ENCODE measurements at places on chromosomes 12 and 14.
A peak's percentile ranks its signal among the peaks of the same experiment; 100 is the strongest.

DNA sequence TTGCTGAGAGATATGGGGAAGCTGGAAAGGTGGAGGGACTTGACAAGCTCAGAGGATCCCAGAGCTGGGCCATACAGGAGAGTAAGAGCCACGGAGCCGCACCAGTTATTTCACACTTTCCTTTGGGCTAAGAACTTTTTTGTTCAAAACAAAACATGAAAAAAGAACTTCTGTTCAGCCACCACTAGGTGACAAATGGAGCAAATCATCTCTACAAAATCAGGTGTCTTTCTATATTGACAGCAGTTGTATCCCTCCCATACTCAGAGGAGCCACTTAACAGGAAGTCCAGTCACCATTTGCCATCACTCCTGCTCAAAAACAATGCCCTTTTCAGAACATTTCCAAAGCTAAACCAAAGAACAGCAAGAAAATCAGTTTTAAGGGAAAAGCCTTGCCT is 70.3 kb upstream of the DBX2 start:
- DNase-seq, result no peak

DNA sequence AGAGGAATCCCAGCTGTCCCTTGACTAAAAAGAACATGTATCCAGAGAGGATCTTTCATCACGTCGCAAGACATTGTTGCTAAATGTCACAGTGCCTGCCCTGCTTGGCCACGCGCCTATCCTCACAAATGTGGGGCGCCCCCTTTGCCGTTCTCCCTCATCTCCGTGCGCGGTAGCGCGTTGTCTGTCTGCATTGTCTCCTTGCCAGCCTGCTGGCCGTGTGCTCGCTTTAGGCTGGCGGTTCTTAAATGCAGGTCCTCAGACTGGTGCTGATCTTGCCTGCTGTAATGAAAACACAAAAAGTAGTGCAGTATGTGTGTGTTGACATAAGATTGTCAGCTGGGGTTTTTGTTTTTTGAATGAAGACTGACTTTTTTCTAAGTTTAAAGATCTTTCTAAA is 198.2 kb upstream of the RGS6 start:
- no peak for DNase-seq

- no peak for DNase-seq
Measured at GRCh38 chr12:53232646-53233461, 845 bp upstream of the RARG start.

DNA sequence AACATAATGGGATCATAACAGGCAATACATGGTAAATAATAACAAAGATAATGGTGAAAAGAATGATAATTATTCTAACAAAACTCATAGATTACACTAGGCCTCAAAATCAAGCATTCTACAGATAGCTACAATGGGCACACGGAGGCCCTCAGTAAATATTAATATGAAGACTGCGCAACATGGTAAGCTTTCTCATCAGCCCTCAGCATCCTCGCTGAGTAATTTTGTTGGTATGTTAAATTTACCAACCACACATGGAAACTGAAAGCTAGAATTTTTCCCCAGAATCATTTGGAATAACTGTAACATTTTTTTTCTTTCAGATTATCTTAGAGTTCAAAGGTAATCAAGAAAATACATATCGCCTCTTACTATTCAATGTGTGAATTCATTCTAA is 74.2 kb upstream of the PYGL start:
- no peak for DNase-seq

DNA sequence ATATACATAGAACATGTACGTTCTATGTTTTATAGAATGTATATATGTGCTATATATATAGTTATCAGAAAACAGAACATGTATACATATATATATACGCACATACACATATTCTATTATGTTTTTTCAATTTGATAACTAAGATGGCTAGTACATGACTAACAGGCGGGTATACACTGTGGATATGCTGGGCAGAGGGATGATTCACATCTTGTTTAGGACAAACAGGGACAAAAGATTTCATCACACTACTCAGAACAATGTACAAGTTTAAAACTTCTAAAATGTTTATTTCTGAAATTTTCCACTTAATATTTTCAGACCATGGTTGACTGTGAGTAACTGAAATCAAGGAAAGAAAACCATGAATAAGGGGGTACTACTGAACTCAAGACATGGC is 17.4 kb downstream of the TIMELESS start:
- no peak for DNase-seq

- no peak for DNase-seq
Measured at GRCh38 chr12:49019120-49019430, 499 bp upstream of the PRKAG1 start.

DNA sequence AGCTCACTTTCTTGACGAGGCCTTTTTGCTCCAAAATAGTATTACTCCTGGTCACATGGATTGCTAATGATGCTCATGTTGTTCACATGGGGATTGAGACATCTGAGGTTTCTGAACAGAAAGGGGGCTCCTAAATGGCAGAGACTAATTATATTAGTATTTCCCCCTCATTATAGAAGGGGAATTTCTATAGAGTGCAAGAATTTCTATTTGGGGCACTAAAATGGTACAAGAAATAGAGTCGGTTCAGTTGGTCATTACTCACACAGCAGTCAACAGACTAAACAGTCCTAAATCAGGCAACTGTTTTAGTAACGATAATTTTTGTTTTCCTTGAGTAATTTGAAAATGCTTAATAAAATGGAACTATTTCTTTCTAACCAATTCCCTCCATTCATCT is 108.9 kb downstream of the DACT1 start:
- DNase-seq, result no peak

GRCh38 chr12:2306735-2307134 is 253.9 kb downstream of the CACNA1C start:
- no peak for DNase-seq

- DNase-seq, result peak; percentile 52
Measured at GRCh38 chr12:91382081-91382543, 199.5 kb upstream of the DCN start.

DNA sequence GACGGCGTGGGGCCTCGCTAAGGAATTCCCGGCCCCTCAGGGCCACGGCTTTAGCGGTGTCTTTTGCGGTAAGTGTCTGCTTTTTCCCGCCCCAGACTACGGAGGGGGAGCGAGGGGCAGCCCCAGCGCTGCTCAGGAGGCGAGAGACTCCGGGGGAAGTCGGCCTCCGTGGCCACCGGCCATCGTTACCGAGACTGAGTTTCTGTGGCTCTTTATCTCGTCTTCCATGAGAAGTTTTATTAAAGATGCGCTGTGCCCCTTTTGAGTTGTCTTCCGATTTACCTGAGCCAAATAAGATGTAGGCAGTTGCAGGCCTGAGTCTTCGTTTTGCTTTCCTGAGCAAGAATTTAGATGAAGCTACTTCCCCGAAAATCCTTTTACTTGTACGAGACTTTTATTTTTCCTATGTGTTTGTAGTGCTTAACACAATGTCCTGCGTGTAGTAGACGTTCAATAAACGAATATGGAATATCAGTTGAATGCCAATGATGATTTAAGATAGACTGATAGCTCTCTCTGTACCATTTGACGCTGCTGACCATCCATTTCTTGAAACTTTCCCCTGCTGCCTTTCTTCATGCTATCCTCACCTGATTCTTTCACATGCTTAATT is 462 bp downstream of the SRP54 start:
- peak; percentile 50 for DNase-seq
